A549 treated with Hydrocortisone at 1 μM for 4 hours (cell line): ENCODE measurements at places on chromosomes 1 and 21. TPM values are rescaled to one million over a fixed set of nuclear protein-coding genes. Genes with fewer than 3 reads are reported as not detected.

The S100A3 gene
- 107 to 126 TPM (median 115 TPM) in 5 replicates for total RNA-seq

The TPTE gene
- total RNA-seq = not detected in 5 replicates

The KRTAP12-2 gene
- total RNA-seq = not detected in 5 replicates

The FCGR3A gene
- total RNA-seq = not detected in 5 replicates

The GPR37L1 gene
- total RNA-seq = 0.13 to 0.30 TPM (median 0.14 TPM) in 5 replicates
